ENCODE measurements at places on chromosomes 4 and X. TPM values are rescaled to one million over a fixed set of nuclear protein-coding genes. Genes with fewer than 3 reads are reported as not detected.

LONRF3 gene
- total RNA-seq = not detected

RHOXF2B gene
- not detected for total RNA-seq

TEX13C gene
- total RNA-seq = not detected

RBMXL3 gene
- not detected for total RNA-seq

ETDB gene
- total RNA-seq = not detected

ASMT gene
- total RNA-seq = not detected

SLC10A4 gene
- total RNA-seq = not detected

DNA sequence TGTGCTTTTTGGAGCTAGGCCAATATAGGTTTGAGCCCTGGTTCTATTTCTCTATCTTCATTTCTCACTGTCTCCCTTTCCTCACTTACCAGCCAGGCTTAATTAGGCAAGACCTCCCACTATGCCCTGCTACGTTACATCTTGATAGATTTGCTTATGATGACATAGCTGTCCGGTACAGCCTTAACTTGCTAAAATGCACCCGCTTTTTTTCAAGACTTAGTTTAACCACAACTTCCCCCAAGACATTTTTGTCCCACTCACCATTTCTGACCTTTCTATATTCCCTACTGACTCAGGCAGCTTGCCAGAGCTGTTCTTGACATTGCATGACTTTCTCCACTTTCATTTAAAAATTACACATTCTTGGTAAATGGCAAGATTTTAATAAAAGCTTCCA, 152.6 kb downstream of the MID1 start:
- no peak for DNase-seq

DNA sequence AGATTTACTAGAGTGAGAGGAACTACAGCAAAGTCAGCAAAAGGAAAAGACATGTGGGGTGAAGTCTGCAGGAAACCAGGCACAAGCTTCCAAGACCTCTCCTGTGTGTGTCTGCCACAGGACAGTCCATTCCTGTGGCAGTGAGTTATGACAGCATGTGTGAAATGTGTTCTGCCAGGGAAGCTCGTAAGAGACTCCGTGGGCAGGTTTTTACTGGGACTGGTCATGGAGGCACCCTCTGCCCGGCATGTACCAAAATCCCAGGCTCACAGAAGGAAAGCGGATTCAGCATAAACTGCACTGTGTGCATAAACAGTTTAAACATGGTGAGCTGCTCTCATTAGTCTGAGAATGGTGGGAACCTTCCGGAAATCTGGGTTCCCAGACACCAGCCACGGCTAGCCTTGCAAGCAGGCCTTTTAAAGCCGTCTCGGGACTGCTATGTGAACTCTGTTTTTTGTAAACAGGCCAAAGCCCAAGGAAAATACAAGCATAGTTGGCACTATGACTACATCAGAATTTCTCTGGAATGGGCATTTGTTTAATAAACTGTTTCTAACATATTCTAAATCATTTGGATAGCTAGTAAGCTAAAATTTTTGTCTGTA, 288.5 kb downstream of the TENM3 start:
- no peak for DNase-seq

DNA sequence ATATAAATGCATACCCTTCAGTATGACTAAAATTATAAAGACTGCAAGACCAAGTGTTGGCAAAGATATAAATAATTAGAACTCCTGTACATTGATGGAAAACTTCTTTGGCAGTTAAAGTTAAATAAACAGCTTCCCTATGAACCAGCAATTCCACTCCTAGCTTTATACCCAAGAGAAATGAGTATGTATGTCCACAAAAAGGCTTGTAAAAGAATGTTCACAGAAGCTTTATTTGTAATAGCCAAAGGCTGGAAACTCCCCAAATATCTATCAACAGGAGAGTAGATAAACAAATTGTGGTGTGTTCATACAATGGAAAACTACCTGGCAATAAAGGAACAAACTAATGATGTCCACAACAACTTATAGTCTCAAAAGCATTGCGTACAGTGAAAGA, 184.8 kb downstream of the AMELX start:
- no peak for DNase-seq

DNA sequence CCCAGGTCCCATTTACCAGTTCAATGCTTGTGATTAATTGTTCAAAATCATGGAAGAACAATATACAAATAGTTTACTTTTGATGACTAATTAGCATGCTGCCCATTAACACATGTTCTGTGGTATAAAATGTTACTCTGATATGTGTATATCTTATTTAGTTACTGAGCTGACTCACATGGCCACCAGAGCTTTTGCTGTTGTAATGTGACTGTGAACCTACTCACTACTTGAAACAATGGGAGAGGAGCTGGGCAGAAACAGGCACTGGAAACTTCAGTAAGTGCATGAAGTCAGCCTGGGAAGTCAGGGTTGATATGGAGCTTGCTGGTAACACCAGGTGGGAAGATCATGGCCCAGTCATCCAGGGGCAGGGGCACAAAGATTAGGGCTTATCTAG, 72.7 kb upstream of the MAD2L1 start:
- DNase-seq = no peak

DNA sequence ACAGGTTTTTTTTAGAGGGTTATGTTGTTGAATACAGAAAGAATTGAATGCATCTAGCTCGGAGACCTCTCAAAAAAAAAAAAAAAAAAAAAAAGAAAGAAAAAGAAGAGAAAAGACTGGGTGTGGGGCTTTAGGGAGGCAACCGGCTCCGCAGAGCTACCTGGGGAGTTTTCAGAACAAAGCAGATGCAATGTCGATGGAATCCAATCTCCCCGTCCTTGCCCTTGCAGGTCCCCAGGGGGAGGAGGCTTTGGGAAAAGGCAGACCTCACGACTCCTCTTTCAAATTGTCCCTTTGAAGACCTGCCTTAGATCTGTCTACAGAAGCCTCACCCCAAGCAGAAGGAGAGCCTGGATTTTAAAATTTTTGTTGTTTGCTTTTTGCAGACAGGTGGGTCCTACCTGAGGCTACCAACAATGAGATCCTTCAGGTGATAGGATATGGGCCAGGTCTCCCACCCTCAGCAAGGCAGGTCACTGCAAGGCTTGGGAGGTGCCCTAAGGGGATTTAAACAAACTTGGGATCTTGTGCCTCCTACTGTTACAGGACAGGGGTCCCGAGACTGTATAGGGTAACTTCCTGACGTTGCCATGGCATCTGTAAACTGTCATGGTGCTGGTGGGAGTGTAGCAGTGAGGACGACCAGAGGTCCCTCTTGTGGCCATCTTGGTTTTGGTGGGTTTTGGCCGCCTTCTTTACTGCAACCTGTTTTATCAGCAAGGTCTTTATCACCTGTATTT, 75.2 kb upstream of the PRKX start:
- DNase-seq = no peak

- DNase-seq = peak; percentile 8
Measured at GRCh38 chrX:115650916-115651315, 89.9 kb downstream of the PLS3 start.

- peak; percentile 5 for DNase-seq
Measured at GRCh38 chrX:79107891-79108718, 36.4 kb upstream of the GPR174 start.

GRCh38 chrX:20320461-20321159, 53.9 kb upstream of the RPS6KA3 start:
- DNase-seq = peak; percentile 76

DNA sequence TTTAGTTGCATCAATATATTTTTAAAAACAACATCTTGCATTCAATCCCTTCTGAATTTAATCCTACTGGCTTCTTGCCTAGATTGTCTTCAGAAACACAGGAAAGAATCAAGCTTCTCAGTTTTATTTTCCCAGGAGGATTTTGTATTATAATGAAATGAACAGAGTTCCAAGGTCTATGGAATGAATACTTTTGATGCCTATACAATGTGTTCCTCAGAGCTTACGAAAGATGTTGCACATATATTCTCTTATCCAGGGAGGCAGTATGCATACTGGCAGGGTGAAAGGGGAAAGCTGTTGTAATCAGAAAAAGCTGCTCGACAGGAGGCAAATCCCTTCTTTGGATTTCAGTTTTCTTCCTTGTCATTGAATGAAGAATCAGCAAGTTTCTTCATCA, 8.8 kb downstream of the TMPRSS11D start:
- no peak for DNase-seq

- no peak for DNase-seq
Measured at GRCh38 chr4:148986951-148987350, 544.7 kb upstream of the NR3C2 start.

DNA sequence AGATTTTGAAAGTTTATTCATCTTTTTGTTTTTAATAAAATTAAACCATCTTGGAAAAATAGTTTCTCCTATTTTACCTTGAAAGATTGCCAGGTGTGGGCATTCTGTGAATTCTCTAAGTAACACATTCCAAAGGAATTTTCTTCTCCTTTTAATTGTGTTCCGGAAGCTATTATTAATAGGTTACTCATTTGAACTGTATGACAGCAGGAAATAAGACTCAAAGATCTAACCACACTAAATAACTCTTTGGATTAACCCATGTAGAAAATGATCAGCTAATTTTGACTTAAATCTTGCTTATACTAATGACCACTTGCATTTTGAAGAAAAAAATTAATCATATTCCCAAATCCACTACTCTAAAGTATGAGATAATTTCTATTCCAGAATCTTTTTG, 17.6 kb upstream of the CCNI start:
- DNase-seq = no peak

- DNase-seq = no peak
Measured at GRCh38 chr4:125316791-125317524, 2.2 kb downstream of the FAT4 start.

DNA sequence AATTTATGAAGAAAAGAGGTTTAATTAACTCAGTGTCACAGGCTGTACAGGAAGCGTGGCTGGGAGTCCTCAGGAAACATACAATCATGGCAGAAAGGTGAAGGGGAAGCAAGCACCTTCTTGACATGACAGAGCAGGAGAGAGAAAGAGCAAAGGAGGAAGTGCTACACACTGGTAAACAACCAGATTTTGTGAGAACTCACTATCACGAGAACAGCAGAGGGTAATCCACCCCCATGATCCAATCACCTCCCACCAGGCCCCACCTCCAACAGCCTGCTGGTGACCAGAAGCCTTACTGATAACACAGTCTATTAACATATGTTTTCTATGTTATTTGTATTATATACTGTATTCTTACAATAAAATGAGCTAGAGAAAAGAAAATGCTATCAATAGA, 254.8 kb downstream of the PCDH10 start:
- DNase-seq = no peak

DNA sequence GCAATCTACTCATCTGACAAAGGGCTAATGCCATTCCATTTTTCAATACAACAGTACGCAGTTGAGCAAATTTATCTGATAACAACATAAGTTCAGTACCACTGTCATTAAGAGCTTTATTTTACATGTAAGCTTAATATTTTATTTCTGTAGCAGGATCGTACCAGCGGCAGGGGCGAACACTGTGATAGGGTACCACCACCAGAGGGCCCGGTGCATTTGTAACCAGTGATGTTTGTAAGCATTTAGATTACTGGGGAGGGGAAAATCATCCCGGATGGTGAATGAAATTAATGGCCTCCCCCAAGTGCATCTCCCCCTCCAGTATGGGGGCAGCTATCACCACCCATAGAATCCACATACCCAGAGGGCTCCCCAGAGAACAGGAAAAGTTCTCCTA, 179.0 kb downstream of the ADGRA3 start:
- DNase-seq = no peak

DNA sequence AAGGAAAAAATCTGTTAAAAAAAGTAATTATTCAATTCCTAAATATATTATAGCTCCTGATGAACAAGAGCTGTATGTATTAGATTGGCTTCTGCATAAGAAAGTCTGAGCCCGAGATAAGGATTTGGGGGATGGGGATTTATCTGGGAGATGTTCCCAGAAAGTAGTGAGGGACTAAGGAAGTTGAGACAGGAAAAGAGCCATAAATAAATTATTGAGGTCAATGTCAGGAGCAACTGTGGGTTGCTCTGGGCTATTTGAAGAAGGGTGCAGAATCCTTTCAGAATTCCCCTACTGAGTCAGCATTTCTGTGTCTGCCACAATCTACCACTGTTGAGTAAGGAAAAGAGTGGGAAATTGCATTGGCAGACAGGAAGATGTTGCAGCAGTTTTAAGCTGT, 3.1 kb upstream of the TDO2 start:
- no peak for DNase-seq

DNA sequence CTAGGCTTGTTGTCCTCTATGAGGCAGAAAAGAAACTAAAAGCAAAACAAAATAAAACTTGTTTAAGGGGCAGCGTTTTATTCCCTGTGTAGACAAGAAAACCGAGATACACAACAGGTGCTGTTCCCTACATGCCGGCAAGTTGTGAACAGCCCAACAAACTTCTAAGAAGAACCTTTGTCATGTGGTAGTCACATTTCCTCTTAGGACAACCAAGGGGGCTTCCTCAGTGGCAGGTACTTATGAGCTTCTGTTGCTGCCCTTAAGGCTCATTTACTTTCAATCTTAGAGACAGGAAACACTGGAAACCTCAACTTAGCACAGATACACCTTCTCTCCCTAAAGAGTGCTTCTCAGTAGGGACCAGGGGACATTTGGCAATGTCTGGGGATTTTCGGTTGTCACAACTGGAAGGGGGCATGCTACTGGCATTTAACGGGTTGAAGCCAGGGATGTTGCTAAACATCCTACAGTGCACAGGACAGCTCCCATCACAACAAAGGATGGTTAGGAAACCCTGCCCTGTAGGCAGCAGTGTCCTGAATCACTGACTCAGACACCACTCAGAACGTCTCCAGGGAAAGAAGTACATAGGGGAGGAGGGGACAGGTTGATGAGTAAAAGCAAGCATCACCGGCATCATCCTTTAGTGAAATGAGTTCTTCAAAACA, 111.0 kb downstream of the ASB9 start:
- no peak for DNase-seq

DNA sequence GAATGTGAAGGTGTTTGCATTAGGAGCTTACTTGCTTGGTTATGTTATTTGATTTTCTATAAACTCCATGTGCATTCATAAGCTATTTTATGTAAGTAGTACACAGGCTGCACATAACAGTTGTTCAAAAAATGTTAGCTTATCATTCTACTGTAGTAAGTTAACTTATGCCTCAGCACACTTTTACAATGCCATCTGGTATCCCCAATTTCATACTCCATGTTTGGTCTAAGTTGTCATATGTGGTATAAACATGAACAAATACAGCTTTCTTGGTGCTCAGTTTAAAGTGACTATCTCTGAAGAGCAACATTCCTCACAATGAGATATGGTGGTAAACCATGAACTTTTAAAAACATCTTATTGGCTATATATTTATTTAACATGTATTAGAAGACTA, 104.3 kb upstream of the LEF1 start:
- no peak for DNase-seq

All from OCI-LY7 (cell line).